ENCODE measurements at places on chromosomes 1 and 21.

DNA sequence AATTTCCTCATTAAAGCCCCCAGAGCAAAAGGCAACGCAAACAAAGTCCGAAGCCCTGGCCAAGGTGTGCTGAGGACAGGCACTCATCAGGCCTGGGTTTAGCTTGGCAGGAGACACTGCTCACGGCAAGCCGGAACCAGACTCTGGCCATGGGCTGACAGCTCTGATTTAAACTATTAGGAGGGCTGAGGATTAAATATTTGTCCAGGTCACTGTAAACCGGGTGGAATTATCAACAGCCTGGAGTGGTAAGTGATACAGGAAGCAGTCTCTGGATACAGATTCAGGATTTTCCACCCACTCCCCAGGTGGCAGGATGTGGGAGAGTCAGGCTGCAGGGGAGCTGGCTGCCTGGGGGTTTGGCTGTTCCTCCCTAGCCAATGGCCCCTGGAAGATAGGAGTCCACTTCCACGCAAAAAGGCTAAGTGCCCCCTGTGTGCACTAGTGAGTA lies 42.4 kb downstream of the SLC66A1 start:
- DNase-seq = no peak

GRCh38 chr1:903721-904271 lies 19.9 kb upstream of the SAMD11 start:
- no peak for DNase-seq

DNA sequence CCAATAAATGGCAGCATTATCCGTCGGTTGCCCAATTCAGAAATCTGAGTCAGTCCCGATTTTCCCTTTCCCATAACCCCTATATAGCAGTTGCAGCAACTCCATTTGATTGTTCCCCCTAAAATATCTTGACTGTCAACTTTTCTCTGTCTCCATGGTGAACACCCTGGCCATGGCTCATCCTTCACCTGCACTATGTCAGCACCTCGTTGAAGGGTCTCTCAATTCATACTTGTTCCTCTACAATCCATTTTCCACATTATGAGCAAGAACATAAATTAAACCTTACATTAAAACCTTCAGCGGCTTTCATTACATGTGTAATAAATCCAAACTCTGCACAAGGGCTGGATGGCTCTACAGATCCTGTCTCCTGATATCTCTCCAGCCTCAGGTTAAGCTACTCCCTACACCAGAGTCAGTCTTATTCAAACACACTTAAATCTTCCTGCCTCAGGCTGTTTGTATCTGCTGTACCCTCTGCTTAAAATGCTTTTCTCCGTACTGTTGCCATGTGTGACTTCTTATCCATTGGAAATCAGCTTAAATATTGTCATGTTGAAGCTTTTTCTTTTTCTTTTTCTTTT lies 87.3 kb downstream of the BACH1 start:
- DNase-seq = no peak

- DNase-seq = no peak
Measured at GRCh38 chr1:43509007-43509739, 21.5 kb upstream of the PTPRF start.

DNA sequence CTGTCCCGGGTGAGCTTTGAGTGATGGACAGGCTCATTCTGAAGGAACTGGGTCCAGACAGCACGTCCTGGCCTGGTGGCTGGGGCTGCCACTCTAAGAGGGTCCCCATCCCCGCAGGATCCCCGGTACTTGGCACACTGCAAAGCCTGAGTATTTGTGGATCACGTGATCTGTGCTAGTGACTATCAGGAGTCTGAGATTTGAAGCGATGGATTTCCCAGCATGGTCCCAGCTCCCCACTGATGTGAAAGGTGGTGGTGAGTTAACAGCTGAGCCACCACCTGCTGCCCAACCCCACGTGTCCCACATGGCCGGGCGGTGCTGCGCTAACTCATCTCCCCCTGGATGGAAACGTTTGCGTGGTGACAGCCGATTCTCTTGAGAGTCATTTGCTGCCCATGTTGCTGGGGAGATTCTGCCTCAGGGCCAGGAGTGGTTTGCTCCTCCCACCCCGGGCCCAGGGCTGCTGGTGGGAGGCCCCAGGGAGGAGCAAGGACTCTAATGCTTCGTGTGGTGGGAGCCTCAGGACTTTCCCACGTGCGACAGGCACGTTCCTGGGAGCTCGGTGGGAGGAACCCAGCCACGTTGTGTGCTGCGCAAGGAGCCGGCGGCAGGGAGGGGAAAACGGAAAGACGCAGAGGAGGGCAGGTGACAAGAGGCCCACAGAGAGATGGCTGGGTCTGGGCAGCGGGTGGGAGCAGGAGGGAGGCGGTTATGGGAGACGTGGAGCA lies 15.1 kb downstream of the FAAP20 start:
- no peak for DNase-seq

- DNase-seq = no peak
Measured at GRCh38 chr1:52769346-52770033, 43.2 kb downstream of the ZYG11B start.

- DNase-seq = no peak
Measured at GRCh38 chr1:178341261-178341956, 155.4 kb downstream of the CLEC20A start.

GRCh38 chr1:58996341-58997059 lies 212.7 kb upstream of the JUN start:
- peak; percentile 50 for DNase-seq

GRCh38 chr1:36125129-36125991 lies at the start of gene COL8A2:
Gene COL8A2 (minus strand): TSS chr1:36125222. CDS start chr1:36100242, 24,980 bp downstream.
- no peak for DNase-seq

- no peak for DNase-seq
Measured at GRCh38 chr1:207316141-207316540, 5.3 kb upstream of the CD55 start.

DNA sequence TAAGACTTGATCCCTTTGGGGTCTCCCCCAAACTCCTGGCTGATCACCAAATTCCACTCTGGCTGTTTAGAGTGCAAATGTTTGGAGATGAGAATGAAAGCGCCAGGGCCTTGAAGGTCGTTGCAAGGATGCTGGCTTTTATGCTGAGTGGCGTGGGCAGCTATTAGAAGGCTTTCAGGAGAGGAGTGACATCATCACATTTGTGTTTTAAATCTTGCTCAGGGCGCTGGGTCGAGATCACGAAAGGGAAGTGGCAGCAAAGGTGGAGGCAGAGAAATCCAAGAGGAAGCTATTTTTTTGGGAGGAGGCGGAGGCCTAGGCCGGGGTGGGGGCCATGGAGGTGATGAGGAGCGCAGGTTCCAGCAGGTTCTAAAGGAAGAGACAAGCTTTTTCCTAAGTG lies 49.3 kb downstream of the PDE9A start:
- no peak for DNase-seq

- DNase-seq = peak; percentile 63
Measured at GRCh38 chr1:225442123-225442505, 14.3 kb upstream of the LBR start.

DNA sequence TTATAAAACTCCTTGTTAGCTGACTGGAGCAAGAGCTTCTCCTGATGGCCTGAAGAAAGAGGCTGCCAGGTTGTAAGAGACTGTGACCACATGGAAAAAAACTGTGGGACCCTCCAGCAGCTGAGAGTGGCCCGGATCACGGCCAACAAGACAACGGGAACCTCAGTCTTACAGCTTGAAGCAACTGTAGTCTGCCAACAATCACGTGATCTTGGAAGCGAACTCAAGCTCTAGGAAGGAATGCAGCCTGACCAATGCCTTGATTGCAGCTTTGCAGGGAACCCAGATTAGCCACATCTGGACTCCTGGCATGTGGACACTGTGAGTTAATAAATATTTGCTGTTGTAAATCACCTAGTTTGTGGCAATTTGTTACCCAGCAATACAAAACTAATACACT lies 442.6 kb upstream of the PRMT6 start:
- DNase-seq = no peak

DNA sequence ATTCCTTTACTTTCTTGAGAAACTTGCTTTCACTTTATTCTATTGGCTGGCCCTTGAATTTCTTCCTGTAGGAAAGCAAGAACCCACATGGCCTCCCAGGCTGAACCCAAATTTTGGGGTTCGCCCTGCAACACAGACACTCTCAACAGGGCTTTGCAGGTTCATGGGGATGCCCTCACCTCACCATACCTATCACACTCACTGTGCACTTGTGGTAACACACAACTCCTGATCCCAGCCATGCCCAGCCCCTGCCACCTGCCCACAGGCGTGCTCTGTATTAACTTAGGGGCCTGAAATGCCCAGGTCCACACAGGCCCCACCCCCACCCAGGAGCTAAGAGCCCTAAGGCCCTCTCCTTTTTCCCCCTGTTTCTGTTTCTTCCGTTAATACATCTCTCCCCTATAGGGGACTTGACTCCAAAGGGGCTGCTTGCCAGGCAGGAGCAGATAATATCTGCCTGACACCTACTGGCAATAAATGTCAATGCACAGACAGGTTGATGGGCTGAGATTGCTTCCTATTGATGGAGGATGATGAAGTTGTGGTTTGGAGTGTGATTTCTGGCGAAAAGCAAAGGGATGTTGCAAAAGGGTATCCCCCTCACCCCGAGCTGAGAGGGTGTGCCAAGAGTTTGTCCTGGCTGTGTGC lies 171.5 kb downstream of the AJAP1 start:
- no peak for DNase-seq

DNA sequence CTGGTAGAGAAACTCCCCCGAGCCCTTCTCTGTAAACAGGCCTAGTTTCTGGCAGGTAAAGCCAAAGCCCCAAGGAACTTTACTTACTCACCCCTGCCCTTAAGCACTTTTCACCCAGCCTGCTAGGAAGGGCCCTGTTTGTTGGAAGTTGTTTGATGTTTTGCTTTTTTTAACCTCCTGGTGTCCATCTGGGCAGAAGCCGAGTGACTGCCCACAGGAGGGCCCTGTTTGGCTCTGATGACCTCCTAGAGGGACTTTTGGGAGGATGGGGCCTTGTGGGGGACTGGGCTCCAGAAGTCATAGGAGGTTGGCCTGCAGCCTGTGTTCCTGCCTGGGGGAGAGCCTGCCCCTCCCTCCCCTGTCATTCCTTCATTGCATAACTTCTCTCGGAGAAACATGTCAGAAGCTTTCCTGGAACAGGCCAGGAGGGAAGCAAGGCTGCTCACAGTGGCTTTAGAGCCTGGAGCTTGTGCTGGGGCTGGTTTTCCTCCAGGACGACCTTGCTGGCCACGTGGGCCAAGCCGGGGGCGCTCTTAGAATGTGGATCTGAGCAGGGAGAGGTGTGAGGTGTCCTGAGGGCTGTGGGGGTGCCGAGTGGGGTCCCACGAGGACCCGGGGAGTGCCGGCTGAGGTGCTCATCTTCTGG lies 33.9 kb downstream of the COQ8A start:
- DNase-seq = no peak

DNA sequence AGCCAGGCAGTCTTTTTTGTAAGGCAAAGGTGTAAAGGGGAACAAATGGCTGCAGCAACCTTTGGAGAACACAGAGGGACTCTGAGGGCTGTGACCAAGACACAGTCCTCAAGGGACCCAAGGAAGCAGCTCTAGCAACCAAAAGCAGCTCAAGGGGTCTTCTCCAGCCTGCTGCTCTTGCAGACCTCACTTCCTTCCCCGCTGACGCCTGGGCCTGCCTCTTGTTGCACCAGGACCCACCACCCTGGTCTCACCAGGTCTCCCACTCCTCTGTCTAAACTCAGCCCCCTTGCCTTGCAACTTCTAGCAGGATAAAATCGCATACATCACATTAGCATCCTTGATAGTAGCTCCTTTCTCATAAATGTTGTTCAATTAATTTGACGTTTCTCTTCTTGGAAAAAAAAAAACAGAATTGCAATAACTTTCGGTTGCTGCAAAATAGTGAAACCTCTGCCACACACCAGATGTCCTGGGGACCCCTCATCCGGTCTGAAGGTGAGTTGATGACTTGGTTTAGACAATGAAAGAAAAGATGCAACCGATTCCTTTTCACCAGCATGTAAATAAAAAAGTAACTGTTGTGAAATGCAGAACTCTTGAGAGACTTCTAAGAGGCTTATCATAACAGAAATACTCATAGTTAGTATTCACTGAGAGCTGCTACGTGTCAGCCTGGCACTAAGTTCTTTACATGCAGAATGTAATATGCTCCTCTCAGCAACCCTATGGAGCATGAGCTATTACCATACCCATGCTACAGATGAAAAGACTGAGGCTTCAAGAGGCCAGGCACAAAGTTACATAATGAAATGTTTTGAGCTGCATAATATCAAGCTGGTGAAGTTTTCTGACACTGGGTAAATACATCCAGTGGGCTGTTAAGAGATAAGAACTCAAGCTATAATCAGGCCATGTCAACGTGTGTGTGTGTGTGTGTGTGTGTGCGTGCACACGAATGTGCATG lies 58.5 kb downstream of the UMODL1 start:
- DNase-seq = peak; percentile 49

DNA sequence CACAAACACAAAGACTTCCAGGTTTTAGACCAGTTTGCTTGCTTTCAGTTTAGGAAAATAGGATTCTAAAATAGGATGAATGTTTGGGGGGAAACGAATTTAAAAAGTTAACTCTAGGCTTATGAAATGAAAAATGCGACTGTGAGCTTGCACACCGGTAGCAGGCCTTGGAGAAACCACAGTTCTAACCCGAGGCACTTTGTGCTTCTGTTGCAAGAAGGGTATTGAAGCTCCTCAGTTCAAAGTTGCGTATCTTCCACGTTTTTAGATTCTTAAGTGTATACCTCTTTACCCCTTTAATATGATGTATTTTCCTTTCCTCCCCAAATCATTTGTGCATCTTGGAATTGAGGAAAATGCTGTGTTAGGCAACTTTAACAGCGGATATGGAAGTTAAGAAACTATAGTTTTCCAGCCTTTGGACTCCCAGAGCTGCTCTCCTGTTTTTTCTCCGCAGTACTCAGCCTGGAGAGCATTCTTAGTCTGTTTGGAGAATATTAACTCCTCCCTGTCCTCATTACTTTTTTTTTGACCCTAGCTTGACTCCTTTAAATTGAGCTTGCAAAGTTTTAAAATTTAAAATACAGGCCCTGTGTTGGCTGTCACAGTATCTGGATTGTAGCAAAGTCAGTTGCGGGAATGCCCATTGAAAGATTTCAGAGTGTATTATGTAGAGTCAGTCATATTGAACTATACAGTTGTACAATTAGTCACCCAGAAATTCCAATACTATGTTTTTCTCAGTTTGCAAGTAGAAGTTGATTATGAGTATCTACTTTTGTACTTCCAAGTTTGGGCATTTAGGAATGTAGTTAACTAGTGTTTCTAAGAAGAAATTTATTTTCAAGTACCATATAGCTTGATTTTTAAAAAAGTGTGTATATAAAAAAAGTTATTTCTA lies 2.6 kb downstream of the MRPS6 start:
- no peak for DNase-seq

DNA sequence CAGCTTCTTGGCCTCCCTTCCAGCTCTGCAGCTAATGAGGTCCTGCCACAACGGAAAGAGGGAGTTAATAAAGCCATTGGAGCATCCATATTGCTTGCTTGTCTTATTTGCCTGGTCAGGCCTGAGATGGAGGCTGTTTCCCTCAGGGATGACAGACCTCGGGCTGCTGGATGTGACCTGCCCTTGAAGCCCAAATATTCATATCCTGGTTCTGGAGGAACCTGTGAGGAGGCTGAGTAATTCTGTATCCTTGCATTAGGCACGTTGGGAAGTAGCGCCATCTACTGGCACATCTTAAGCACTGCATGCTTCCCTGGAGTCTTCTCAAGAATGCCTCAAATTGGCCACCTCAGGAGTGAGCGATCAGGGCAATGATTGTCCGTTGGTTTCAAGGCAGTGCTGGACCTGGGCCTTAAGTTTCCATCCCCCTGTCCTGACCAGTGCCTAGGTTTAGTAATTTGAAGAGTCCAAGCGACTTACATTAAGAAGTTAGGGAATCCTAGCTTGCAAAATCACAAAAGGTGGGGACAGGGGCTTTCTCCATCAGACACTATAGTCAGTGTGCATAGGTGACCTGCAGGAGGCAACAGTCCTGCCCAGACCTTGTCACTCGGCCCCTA lies 13.8 kb upstream of the NASP start:
- peak; percentile 66 for DNase-seq

GRCh38 chr21:41425954-41426675 lies at the start of gene MX1:
Gene MX1 (plus strand): TSS chr21:41426239. CDS start chr21:41432071, 5,832 bp downstream.
- peak; percentile 98 for DNase-seq

GRCh38 chr1:116154536-116154935 lies 43.3 kb downstream of the MAB21L3 start:
- no peak for DNase-seq
